Fibroblast of mammary gland (primary cell): ENCODE measurements at places on chromosomes 4 and X.

DNA sequence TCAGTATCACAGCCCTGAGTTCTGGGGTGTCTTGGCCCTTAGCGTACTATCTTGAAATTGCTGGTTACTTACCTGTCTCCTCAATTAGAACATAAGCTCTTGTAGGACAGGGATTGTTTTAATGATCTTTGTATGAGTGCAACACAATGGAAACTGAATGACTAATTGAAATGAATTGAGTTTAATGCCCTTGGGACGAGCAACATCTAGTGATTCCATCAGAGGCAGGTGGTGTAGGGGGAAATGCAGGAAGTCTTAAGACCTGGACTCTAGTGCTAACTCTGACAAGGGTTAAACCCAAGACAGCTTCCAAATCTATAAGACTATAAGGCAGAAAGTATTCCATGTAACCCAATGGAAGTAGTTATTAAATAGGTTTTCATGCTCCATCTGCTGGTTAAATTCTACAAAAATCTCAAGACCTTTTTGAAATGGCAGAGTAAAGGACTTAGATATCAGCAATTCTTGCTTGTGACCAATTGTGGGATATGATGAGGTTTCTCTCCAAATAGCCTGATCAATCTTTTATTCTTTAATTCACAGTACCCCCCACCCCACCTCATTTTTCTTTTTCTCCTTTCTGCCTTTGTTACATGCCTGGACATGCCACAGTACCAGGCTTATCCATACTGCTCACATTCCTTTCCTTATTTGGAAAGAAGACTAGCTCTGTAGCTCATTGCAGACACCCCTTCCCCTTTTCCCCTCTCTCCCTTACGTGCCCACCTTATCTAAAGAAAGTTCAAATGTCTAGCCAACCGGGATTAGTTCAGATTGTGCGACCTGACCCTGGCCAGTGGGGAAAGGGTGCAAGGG, 340.8 kb downstream of the PAPSS1 start:
- peak; percentile 54 for DNase-seq

GRCh38 chr4:40335525-40335894, 377 bp downstream of the CHRNA9 start:
- DNase-seq: peak; percentile 83

GRCh38 chr4:170027181-170027829, 1.1 kb upstream of the MFAP3L start:
- peak; percentile 94 for DNase-seq

GRCh38 chr4:950136-951020, 18.1 kb downstream of the TMEM175 start:
- no peak for DNase-seq

GRCh38 chr4:113147498-113148111, 98.2 kb downstream of the ANK2 start:
- no peak for DNase-seq

DNA sequence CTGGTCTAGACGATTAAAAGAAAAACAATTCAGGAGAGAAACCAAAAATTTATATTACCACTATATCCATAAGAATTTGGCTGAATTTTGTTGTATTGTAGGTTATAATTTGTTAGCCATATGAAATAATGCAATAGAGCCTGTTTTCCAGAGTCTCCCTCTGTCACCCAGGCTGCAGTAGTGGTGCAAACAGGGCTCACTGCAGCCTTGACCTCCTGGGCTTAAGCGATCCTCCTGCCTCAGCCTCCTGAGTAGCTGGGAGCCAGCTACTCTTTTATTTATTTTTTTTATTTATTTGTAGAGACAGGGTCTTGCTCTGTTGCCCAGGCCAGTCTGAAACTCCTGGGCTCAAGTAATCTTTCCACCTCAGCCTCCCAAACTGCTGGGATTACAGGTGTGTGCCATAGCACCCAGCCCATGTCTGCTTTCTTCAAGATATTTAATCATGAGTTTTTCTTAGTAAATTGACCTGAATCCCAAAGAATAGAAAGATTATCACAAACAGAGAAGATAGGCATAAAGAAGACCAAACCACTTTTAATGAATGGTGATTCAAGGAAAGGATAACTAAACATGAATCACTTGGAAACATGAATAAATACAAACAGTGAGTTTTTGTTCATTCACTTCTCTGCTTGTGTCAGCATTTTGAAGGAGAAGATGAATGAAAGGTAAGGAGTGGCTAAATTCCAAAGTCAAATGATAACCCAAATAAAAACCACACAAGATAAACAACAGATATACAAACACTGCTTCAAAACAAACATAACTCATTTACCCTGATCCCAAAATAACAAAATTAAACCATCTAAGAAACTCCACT, 82.1 kb downstream of the PPP3CA start:
- no peak for DNase-seq

GRCh38 chr4:5883916-5884315, 9.0 kb downstream of the CRMP1 start:
- DNase-seq: no peak

DNA sequence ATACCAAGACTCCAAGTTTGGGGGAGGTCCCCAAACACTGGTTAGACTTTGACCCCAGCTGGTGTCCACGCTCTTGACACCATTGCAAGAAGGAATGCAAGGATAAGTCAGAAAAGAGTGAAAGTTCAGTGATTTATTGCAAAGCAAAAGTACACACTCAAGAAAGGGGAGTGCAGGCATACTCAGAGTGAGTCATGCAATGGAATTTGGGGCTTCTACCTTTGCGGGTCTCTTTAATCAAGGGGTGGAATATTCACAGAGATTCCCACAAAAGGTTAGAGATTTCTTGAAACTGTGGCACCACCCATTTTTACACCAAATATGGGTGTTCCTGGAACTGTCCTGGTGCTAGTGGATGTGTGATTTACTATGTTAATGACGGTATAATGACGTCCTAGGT, 5.2 kb upstream of the SMIM10L2A start:
- DNase-seq: no peak

- no peak for DNase-seq
These were observed 140.8 kb upstream of the GATB start for GRCh38 chr4:151901631-151902030.

GRCh38 chr4:150547154-150547838, 34.7 kb upstream of the MAB21L2 start:
- DNase-seq: no peak

DNA sequence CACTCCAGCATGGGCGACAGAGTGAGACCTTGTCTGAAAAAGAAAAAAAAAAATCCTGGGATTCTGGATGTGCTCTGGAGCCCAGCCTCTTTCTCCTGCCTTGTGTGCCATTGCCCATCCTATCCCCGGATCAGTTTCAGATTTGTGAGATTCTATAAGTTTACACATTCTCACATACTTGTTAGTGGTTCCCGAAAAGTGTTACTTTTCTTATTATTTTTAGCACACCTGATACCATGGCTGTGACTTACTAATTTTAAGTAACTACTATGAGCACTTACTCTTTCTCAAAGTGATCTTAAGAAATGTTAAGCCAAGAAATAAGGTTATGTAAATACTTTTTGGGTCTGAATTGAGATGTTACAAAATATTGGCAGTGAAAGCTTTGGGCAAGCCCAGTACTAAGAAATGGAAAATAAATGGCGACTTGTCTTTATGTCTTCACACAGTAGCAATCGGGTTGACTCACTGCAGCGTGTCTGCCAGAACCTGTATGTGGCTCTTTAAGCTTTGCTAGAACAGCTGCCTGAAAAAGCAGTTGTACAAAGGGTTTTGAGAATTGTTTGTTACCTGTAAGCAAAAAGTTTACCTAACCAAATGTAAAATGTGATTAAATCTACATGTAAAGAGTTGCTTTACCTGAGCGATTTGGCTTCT, 118.7 kb downstream of the KLHL8 start:
- DNase-seq: peak; percentile 57

DNA sequence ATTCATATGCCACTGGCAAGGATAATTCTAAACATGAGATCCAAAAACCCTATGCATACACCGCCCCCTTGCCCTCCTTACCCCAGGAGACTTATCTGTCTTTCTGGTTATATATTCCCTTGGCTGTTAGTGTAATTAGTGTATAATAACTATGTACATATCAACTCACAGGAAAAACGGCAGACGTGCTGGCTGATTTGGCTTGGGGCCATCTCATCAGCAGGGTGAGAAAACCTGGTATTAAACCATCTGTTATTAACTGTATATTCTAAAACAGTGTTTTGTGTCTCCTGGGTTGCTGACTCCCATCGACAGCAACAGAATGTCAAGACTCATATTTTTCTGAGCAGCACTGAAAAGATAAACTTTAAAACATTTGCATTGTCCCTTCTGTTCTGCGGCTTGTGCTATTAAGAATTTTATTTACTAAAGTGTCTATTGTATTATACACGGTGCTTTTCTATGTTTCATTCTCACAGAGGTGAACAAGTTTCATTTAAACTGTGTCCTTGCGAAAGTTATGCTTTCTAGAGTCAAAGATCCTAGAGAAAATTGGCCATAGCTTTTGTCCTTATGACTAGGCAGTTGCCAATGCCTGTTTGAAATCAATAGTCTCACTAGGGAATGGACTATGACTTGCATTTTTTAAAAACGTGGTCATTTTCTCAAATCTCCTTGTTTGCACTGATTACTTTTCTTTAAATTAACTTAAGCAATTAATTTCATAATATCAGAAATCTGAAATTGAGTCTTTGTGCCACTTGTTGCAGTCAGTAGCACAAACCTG, 211.5 kb upstream of the MID1 start:
- no peak for DNase-seq

DNA sequence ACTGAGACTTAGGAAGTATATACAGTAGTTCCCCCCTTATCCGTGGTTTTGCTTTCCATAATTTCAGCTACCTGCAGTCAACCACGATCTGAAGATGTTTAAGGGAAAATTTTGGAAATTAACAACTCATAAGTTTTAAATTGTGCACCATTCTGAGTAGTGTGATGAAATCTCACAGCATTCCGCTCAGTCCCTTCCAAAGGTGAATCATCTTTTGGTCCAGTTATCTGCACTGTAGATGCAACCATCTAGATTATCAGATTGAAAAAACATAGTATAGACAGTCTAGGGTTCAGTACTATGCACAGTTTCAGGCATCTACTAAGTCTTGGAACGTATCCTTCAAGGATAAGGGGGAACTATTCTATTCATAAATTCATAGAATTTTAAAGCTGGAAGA, 109.0 kb downstream of the ANXA3 start:
- DNase-seq: peak; percentile 32

- DNase-seq: no peak
These were observed 16.9 kb downstream of the ZFP42 start for GRCh38 chr4:188012426-188012945.

- DNase-seq: no peak
These were observed 647.2 kb upstream of the FRG1 start for GRCh38 chr4:189293459-189293858.

GRCh38 chr4:11534623-11535302, 106.1 kb upstream of the HS3ST1 start:
- no peak for DNase-seq

- DNase-seq: no peak
These were observed 506.9 kb upstream of the FAM47C start for GRCh38 chrX:36501169-36501702.

DNA sequence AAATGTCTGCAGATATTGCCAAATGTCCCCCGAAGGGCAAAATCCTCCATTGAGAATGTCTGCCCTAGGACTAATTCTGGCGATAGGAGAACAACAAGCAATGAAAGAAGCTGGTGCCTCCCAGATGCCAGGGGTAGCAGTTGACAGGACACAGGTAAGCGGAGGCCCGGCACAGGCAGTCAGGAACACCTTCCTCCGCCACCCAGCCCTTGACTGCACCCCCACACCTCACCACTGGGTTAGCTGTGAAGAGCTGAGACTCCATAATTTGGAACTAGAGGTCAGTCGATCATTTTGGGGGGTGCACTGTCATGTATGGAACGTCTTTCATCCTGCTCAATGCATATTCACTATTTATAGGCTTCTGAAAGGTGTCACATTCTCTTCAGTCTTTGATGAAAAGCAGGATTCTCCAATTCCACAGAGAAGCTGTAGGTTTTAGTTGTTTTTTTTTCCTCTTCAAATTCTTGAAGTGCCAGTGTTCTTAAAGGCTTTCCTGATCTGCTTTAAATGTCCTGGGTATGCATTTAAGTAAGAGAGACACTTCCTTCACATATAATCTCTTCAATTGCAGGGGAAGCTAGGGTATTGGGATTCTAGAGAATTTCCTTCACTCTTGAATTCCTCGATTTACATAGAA, 111.6 kb upstream of the ZFP42 start:
- DNase-seq: no peak

DNA sequence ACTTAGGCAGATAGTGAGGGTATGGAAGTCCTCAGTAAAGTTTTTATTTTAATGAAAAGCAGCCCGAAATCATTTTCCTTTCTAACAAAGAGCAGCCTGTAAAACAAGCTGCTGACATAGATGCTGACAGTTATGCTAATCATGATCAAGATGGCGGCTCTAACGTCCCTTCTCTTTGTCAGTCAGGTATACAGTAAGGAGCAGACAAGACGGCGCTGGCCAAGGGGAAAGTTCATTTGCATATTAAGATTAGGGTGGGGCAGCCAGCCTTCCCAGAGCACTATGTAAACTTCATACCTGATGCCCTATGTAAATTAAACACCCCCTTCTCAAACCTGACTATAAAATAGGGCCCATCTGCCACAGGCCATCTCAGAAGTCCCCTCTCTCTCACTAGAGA, 76.9 kb downstream of the MAGEB10 start:
- no peak for DNase-seq

DNA sequence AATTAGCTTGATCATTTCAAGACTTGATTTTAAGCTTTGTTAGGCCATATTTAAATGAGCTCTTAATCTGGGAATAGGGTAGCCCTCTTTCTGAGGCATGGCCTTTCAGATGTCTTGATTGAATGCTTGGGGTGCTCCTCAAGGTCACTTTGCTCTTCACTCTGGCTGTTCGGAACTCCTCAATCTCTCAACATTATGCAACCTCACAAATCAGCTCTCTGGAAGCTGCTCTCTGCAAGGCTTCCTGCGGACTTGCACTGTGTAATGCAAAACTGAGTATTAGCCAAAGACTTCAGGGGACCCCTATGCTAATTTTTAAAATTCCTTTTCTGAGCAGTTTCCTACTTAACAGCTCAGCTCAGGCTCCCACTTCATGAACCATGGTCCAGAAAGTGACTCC, 398.3 kb downstream of the PRDM5 start:
- no peak for DNase-seq

DNA sequence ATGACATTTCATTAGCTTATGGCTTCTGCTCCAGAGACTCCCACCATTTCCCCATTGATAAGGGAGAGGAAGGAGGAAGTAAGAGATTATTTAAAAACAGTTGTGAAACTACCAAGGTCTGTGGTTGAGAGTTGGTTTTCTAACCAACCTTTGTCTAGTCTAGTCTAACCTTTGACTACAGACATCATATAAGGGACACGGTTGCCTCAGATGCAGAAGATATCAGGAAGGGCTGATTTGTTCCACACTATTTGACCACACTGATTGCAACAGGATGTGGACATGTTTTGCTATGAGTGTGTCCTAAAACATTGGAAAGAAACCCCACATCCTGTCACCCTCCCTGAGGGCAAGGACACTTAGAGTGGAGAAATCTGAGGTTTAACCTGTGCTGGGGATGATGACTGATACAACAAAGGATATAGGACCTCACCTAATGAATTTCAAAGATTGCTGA, 53.0 kb downstream of the COQ2 start:
- DNase-seq: peak; percentile 38
